NCI-H2171 (cell line): ENCODE measurements at places on chromosomes 11 and 22.

DNA sequence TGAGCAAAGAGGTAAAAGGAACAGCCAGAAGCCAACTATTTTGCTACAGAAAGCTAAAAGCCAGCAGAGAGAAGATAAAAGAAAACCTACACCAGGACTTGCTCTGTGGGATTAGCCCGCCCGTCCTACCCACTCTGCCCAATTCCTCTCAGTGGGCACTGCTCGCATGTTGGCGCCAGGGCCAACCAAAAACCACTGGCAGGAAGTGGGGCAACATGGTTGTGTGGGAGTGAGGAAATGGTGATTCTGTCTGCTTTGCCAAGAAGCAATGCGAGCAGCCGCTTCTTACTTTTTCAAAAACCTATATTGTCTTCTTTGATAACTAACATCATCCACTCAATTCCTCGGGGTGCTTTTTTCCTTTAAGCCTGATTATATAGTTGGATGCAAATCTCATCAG lies 14.2 kb upstream of the APOA1 start:
- no peak for DNase-seq

- no peak for DNase-seq
These were observed 112.1 kb upstream of the DRD2 start for GRCh38 chr11:113587308-113587739.

- DNase-seq = no peak
These were observed 22.3 kb upstream of the A4GALT start for GRCh38 chr22:42742940-42743339.

DNA sequence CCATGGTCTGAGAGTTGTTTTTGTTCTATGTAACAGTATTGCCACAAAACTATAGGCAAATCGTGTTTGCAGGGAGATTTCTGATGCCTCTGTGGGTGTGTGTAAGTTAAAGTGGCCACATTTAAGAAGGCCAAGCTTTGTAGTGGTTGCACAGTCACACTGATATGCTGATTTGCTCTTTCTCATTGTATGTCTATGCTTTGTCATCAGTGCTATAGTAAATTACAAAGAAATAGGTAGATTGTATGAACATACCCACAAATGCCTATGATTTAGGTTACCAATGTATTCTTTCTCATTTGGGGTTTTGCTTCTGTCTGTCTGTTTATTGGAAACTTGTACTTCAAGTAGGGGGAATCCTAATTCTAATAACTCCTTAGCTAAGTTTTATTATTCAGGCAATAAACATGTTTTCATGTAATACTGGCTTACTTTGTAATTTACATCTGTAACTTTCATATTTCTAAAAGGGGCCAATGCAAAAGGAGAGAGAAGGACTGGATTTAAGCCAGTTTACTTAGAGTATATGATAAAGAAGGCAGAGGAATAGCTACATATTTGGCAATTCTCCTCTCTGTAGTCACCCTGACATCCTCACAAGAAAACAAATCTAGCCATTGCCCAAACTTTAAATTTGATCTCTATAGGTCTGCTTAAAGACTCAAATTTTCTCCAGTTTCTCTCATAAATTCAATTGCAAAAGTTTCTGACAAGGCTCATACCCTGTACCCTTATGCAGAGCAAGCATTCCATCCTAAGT lies 2.0 kb downstream of the FIBIN start:
- DNase-seq = no peak

- peak; percentile 32 for DNase-seq
These were observed 32.1 kb upstream of the DGKZ start for GRCh38 chr11:46315033-46315738.

GRCh38 chr11:113781682-113782081 lies 2.1 kb downstream of the CLDN25 start:
- DNase-seq = no peak

DNA sequence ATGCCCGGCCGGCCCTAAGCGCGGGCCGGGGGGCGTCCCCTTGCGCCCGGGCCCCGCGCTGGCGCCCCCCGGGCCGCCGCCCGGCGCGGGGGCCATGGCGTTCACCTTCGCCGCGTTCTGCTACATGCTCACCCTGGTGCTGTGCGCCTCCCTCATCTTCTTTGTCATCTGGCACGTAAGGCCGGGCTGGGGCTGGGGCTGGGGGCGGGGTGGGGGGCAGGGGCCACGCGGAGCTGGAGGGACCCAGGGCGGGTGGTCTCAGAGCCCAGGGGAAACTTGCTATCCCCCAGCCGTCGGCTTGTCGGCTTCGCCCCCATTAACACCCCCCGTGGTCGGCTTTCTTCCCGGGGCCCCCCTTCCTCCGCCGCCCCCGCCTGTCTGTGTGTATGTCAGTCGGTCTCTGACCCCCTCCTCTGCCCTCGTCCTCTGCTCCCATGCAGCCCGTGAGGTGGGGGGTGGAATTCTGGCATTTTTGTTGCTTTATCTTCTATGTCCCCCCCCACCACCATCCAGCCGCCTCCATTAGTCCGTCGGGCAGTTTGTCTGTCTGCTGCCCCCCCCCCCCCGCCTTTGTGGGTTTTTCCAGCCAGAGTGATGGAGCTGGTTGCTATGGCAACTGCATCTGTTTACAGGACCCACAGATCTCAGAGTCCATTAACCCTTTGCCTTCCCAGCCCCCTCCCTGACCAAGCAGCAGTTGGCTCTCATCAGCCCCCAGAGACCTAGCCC lies 552 bp downstream of the CNIH2 start:
- DNase-seq = no peak

- no peak for DNase-seq
These were observed 414.5 kb upstream of the SYN3 start for GRCh38 chr22:33472462-33473344.

DNA sequence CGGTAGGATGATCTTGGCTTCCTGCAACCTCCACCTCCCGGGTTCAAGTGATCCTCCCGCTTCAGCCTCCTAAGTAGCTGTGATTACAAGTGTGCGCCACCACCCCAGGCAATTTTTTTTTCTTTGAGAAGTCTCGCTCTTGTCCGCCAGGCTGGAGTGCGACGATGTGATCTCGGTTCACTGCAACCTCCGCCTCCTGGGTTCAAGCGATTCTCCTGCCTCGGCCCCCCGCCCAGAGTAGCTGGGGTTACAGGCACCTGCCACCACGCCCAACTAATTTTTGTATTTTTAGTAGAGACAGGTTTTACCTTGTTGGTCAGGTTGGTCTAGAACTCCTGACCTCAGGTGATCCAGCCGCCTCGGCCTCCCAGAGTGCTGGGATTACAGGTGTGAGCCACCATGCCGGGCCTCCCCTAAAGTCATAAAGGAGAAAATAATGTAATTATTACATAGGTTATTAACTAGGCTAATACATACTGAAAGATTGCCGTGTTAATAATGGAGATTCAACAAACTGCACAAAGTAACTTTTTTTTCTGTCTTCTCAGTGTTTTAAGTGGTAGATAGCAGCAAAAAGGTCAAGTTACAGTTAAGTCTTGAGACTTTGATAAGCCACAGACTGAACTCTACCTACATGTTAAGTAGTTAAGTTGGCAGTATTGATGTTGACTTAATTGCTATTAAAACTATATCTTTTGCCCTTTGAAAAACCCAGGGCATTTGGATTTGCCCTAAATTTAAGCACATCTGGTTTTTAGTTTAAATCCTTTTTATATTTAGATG lies 3.9 kb downstream of the CAPRIN1 start:
- DNase-seq = no peak

DNA sequence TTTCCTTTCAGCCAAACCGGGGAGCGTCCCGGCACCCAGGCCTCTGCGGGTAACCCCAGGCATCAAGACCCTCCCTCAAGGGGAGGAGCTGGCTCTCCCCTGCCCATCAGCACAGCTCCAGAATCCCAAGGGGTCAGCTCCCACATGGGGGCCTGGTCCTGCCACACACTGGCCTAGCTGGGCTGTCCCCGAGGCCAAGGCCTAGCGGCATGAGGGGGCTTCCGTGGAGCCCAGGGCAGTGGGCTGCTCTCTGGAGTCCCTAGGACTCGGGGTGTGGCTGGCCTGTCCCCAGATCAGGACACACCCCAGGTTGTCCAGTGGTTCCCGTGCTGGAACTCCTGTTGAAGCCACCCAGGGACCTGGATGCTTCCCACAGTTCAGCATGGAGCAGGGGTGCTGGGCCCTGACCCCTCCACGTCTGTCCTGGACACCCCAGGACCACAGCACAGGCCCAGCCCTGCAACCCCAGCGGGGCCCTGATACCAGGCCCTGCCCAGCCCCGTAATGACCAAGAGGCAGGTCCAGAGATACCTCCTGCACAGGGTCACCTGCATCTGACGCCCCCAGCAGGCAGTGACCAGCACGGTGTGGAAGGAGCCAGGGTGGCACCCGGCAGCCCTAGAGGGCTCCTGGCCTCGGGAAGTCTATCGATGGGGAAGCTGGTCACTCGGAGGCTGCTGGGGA lies 5.5 kb downstream of the HRAS start:
- DNase-seq = no peak

GRCh38 chr11:20156280-20156875 lies 3.9 kb downstream of the DBX1 start:
- DNase-seq = no peak

DNA sequence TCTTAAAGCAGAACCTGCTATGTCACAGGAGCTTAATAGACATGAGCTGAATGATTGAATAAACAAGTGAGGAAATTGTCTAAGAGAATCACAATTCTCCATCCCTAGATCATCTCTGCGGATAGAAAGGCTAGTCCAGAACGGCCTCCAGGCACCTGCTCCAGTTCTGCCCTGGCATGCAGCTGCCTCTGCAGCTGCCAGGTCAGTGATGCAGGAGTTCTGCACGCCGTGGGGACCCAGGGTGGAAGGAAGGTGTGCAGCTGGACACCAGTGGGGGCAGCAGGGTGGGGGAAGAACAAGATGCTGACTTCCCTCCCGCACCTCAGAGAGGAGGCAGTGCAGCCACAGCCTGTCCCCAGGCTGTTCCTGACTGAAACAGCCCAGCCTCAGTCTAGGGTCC lies 192.1 kb upstream of the NCAM1 start:
- no peak for DNase-seq

- no peak for DNase-seq
These were observed 372.6 kb upstream of the NARS2 start for GRCh38 chr11:78946945-78947902.

- no peak for DNase-seq
These were observed 167.9 kb upstream of the B3GAT1 start for GRCh38 chr11:134579724-134580609.

- no peak for DNase-seq
These were observed 17.4 kb upstream of the GNB1L start for GRCh38 chr22:19871845-19872778.

DNA sequence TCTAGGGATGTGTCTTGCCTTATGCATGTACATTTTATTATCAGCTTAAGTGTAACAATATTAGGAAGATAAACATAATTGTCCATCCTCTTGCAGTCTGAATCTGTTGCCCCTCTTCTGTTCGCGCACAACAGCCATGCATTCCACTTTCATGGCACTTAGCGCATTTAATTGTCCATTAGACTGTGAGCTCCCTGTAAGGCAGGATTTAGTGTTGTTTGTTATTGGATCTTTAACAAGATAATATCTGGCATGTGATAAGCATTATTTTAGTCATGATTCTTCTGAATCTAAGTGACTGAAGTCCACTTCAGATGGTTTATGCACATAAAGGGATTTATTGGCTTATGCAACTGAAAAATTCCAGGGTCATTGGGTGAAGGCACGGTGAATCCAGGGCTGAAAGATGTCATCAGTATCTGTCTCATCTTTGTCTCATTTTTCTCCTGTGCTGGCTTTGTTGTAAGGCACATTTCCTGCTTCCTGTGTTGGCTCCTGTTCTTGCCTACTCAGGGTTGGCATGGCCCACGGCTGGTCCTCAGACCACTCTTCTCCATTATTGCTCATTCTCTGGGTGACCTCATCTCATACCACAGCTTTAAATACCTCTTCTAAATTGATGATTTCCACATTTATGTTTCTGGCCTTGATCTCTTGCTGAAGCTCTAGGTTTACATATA lies 37.6 kb downstream of the ATXN10 start:
- DNase-seq = no peak

GRCh38 chr11:92154611-92155010 lies 70.0 kb upstream of the FAT3 start:
- no peak for DNase-seq

- peak; percentile 31 for DNase-seq
These were observed 169.1 kb downstream of the NXPE2 start for GRCh38 chr11:114847306-114847975.

DNA sequence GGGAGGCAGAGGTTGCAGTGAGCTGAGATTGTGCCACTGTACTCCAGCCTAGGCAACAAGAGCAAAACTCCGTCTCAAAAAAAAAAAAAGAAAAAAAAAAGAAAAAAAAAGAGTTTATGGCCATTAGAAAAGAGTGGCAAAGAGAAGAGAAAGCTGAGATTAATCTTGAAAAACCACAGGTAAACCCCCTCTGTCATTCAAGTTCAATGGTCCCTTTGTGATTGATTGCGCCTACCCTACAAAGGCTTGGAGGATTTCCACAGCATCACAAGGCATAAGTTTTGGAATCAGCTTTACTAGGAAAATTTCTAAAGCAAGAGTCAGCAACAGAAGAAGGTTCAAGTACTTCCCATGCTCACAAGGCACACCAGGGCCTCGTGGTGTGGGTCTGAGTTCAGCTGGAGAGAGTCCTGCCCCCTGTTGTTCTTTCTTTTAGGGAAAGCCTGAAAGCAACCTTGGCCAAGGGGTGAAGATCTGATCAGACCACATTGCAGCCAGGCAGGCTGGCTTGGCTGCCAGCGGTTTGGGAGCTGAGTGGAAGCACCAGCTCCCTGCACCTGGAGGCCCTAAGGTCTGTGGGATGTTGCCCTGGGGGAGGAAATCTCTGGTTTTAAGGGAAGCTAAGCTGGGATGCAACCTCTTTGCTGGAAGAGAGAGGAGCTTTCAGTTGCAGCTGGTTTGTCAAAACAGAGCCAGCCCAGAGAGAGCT lies 41.8 kb downstream of the SLN start:
- DNase-seq = no peak

- no peak for DNase-seq
These were observed 2.6 kb downstream of the C11orf91 start for GRCh38 chr11:33697997-33698396.

DNA sequence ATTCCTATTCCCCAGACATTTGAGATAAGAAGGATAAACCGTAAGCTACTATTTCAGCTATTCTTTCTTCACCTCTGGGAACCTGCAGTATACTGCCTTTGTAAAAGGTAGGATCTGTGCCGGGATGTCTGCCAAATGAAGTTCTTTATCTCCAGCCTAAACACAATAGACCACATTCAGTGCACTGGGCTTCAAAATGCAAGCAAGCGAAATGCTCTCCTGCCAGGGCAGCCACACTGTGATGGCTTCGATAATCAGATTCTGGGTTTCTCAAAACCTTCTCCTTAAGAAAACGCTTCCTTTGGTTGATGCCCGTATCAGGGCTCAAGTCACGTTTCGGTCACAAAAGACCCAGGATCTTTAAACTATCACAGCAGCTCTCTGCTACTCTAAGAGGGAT lies 299.5 kb upstream of the B3GAT1 start:
- no peak for DNase-seq

DNA sequence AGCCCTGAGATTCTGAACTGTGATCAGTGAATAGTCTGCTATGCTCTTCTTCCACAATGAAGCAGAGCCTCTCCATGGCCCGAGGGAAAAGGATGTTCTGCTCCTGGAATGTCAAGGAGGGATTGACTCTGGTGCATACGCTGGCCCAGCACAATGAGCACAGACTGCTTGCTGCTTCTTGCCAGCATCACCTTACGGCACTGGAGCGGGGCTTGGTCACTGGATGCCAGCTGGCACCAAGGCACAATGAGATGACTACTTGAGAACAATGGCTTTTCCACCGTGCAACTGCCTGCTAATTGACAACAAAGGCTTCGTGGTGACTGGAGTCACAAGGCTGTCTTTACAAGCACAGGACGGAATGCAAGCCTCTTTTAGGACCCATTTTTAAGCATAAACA lies 139.2 kb downstream of the DSCAML1 start:
- DNase-seq = no peak

GRCh38 chr11:45298718-45299117 lies 12.6 kb upstream of the SYT13 start:
- no peak for DNase-seq
